ENCODE measurements at places on chromosomes 1 and 21.

DNA sequence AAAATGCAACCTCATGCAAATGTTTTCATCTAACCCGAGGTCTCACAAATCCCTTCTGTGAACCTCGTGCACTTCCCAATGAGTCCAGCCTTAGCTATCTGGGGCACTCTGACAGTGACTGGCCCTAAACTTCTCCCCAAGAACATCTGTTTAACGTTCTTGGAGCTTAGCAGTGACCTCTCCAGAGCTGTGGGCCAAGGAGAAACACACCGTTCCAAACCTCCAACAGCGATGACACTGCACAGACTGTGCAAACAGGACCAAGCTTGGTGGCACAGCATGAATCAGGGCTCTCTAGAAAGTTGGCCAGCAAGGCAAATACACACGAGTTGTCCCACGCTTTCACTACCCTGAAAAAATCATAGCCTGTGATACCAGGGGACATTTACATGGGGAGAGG, 15.8 kb downstream of the BEND5 start:
- no peak for DNase-seq

DNA sequence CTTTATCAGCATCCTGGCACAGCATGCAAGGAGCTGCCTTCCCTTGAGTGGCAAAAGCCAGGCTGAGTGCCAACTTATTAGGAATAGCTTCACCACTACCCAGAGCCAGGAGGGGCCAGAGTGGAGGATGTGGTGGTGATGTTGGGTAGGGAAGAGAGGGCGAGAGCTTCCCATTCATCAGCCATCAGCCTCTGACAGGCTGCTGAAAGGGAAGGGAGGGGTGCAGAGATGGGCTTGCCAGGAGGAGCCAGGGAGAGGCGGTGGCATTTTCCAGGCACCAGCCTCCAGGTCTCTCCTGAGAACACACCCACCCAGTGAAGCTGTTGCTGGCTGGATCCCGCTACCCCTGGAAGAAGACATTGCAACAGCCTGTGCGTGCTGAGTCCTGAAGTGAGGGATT, 168.5 kb downstream of the ACTL8 start:
- no peak for DNase-seq

DNA sequence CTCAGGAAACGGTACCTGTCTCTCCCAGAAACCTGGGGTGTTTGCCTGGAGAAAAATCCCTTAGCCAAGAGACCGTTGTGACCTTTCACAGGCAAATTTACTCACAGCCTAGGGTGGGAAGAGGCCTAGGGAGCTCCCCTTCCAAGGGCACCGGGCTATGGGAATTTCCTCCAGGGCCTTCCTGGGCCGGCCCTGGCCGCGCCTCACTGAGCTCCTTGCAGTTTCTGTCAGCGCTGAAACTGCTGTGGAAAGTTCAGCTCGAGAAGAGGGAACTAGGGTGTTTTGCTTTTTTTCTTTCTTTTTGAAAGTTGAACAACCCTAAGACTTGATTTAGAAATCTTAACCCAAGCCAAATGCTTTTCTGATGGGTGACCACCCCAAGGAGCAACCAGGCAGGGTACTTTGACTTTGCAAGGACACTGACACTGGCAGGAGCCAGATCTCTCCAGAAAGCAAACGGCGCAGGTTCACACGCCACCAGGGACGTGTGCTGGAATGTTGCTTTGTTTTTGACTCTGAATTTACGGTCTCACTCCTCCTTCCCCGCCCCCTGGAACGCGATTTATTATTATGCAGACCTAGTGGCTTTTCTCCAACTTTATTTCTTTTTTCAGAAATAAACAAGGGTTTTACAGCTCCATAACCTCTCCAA, 229.6 kb upstream of the JUN start:
- no peak for DNase-seq

GRCh38 chr1:210558302-210558701, 229.6 kb downstream of the HHAT start:
- no peak for DNase-seq

DNA sequence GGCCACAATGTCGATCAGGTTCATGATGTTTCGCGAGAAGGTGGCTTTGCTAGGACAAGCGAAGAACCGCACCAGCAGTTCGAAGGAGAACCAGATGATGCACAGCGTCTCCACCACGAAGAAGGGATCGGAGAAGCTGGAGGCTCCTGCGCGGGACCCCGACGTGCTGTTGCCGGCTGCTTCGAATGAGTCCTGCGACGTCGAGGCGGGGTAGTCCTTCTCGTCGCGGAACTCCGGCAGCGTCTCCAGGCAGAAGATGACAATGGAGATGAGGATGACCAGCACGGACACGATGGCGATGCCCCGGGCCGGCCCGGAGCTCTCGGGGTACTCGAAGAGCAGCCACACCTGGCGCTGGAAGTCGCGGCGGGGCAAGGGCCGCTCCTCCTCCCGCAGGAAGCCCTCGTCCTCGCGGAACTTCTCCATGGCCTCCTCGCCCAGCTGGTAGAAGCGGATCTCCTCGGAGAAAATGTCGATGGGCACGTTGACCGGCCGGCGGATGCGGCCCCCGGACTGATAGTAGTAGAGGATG, 869 bp downstream of the KCNA3 start:
- DNase-seq, result no peak
